ENCODE measurements at places on chromosomes 2 and 18.

- no peak for DNase-seq
Observed at GRCh38 chr2:234125451-234126145, 75.1 kb downstream of the SPP2 start.

DNA sequence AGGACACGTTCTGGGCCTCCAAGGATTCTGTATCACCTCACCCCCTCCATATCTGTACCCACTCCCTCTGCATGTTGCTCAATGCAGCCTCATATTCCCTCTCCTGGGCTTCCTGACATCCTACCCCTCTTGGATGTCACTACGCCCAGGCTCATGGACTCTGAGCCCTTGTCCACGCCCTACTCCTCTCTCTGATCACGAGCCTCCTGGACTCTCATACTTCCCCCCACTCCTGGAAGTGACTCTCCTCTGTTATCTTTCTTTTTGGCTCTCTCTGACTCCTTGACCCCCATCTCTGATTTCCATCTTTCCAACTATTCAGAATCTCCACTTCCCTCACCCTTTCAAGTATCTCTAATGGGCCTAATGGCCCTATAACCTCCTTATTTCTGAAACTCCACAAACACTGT, 2.1 kb downstream of the TMEM198 start:
- DNase-seq: no peak

DNA sequence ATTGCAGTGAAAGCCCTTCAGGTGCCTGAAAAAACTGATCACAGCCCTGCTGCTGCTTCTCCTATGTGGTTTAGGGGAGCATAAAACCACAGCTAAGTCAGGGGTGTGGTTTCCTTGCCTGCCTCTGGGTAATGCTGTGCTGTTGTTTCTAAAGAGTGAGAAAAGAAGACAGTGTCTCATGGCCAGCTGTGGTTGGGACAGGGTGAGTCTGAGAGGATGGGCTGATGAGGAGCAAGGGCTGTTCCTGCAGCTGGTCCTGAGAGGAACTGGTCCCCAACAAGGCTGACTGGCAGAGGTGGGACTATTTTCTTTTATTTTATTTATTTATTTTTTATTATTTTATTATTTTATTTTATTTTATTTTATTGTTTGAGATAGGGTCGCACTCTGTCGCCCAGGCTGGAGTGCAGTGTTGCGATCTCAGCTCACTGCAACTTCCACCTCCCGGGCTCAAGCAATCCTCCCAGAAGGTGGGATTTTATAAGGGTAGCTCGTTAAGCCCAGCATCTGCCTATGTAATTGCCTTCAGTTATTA, 236.7 kb downstream of the FHOD3 start:
- DNase-seq: peak; percentile 57

DNA sequence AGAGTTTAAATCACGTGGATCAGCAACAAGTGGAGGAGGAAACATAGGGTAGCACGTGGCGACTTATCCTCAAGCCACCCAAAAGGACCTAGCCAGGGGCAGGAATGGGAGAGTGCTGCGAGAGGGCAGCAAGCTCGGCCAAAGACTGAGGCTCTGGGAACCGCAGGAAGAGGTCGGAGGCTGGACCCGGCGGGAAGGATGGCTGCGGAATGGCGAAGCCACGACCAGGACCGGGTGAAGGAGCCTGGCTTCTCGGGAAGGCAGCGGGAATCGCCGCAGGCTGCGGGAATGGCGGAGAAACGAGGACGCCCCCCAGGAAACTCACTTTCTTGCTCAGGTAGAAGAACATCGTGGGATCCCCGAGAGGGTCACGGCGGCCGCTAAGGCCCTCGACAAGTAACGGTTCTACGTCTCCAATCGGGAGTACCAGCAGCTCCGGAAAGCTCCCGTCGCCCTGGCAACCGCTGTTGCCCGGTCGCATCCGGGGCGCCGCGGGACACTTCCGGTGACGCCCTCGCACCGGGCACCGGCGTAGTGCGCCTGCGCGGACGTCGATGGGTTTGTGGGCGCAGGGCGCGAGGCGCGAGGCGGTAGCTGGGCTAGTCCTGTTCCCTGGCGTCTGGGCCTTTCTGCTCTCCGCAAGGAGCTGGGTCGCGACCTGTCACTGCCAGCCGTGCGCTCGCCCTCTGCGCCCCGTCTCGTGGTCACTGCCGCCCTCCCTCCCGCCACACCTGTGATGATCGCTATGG, at the start of gene WDR35:
Gene WDR35 (minus strand): TSS at position 439 of the 749 bp plus-strand sequence. CDS start 90 bp downstream, at position 349.
- DNase-seq: peak; percentile 83

GRCh38 chr2:5692561-5693286, 540 bp downstream of the SOX11 start:
- DNase-seq: peak; percentile 58

- DNase-seq: no peak
Observed at GRCh38 chr2:86675511-86676015, 44.5 kb upstream of the RMND5A start.

DNA sequence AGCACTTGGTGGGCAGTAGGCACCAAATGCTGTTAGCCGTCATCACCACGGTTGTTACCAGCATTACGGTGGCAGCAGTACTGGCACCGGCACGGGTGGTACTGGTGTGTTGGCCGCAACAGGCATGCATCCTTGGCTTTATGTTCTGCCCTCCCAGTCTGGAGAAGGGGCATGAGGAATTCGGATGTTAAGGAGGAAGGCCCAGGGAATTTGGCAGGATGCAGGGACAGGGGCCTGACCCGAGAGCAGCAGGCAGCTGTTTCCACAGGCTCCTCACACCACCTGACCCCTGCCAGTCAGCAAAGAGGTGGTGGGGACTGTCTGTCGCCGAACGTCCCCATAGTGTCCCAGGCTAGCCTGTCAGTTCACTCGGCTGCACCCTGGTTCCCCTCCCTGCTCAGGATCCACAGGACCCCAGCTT, 79.0 kb downstream of the EDAR start:
- DNase-seq: no peak

DNA sequence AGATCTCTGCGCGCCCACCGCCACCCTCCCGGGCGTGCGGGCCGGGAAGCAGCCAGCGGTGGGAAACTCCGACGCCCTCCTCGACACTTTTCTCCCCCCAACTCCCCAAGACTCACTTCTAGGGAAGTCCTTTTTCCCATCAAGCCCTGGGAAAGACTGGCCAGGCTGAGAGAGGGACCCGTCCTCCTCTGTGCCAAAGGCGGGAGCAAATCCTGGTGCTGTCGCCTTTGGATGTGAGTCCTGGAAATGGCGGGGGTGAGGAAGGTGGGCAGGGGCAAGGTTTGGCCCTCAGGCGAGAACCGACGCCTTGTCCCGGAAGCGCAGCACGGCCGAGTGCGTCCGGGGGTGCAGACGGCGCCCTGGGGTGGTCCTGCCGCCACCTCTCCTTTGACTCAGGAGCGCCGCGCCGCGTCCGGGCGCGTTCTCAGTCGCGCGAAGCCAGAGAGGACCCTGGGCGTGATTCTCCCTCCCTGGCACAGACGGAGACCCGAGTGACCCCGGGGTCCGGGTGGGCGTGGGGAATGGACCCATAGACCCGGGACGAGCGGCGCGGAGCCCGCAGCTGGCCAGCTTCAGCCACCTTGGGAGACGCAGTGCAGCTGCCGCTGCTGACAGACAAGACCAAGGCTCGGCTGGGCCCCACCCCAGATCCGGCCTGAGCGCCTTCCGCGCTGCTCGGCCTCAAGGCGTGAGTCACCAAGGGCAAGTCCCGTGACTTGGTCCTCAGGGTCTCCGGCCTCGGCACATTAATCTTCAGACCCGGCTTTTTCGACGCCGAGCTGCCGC, 3.5 kb upstream of the LBX2 start:
- peak; percentile 90 for DNase-seq

DNA sequence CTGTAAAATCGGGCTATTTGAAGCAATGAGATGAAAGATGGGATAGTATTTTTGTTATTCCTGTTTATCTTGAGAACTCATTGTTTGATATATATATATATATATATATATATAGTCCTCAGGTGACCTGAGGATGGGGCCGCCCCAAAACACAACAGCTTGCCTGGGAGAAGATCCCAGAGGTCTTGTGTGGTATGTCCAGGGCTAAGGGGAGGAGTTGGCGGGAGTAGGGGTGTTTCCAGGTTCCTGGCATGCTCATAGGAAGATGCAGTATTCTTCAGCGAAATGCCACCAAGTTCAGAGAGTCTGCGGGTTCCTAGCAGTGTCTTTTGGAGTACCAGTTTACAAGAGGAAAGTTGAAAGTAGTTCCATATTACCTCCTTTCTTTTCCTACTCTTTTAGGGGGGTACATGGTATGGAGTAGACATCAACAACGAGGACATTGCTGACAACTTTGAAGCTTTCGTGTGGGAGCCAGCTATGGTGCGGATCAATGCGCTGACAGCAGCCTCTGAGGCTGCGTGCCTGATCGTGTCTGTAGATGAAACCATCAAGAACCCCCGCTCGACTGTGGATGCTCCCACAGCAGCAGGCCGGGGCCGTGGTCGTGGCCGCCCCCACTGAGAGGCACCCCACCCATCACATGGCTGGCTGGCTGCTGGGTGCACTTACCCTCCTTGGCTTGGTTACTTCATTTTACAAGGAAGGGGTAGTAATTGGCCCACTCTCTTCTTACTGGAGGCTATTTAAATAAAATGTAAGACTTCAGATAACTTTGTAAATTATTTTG, 18.3 kb downstream of the CCT7 start:
- DNase-seq: no peak

DNA sequence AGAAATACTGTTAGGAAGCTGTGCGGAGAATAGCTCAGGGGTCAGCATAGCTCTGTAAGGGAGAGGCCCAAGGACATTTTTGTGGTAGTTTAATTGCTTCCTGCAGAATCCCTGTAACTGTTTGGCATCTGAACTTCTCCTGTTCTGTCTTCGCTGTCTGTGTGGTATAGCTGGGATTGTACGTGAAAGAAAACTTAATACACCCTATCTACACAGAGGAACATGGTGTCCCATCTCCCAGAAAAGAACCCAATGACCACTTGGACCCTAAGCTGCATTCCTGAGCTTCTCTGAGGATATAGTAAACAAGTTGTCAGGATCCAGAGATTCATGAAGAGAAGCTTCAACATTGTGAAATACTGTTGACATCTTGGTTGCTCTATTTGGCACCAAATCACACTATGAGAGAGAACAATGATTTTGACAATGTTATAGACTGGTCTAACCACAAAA, 81.3 kb downstream of the CDC42EP3 start:
- peak; percentile 99 for DNase-seq
